NCI-H1105 treated with DMSO at 0.1 percent for 48 hours (cell line): ENCODE measurements at places on chromosomes 16 and 17.
A peak's percentile ranks its signal among the peaks of the same experiment; 100 is the strongest.

- peak; percentile 40 for DNase-seq
Measured at GRCh38 chr16:17773698-17774101, 302.9 kb upstream of the XYLT1 start.

- DNase-seq, result peak; percentile 60
Measured at GRCh38 chr17:65022751-65023700, 33.5 kb downstream of the GNA13 start.

- DNase-seq, result no peak
Measured at GRCh38 chr17:16068323-16068722, 68.7 kb downstream of the TTC19 start.

DNA sequence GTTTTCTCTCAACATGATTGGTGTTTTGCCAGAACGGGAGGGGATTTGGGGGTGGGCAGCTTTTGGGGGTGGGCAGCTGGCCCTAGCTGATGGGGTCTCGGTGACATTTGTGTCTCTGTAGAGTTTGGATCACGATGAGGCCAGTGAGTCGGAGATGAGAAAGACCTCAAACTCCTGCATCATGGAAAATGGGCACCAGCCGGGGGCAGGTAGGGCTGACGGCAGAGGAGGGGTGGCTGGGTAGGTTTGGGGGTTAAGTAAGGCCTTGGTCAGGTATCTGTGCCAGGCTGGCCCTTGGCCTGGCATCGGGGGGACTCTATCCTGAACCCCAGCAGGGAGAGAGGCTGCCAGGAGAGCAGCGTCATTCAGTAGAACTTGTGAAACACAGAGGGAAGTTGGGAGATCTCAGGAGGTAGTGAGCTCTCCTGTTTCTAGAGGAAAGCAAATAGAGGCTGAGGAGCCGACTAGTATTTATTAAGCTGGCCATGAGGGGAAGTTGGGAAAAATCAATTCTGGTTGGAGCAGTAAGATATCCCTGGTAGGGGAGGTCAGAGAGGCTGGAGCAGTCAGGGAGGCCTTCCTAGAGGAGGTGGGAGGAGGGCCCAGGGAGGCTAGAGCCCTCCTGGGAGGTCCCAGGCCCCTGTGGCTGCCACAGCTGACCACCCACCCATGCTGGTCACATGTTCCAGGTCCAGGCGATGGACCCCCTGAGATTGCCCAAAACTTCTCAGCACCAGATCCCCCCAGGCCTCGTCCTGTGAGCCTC, 8.1 kb downstream of the SMTNL2 start:
- DNase-seq, result no peak

DNA sequence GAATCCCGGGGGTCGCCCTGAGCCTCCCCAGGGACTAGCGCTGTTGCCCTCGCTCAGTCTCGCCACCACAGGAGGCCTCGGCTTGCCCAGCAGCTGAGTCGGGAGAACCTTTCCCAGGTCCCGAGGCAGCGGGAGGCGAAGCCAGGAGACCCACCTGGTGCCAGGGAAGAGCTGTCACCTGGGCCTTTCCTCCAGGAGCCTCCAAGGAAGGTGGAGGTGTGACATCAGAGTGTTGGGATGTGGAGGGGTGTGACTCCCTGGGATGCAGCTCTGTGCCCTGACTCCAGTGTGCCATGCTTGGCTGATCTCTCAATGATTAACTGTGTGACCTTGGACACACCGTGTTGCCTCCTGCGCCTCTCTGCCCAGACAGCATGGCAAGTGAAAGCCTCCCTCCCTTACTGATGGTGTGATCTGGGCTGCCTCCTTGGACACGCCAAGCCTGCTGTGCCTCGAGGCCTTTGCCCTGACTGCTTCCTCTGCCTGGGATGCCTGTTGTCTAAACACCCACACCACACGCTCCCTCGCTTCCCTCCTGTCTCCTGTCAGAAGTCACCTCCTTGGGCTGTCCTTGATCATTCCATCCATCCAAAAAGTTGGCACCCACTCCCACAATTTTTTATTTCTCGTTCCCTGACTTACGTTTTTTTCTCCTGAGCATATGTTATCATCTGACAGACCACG, 88.0 kb downstream of the CMIP start:
- DNase-seq, result no peak

DNA sequence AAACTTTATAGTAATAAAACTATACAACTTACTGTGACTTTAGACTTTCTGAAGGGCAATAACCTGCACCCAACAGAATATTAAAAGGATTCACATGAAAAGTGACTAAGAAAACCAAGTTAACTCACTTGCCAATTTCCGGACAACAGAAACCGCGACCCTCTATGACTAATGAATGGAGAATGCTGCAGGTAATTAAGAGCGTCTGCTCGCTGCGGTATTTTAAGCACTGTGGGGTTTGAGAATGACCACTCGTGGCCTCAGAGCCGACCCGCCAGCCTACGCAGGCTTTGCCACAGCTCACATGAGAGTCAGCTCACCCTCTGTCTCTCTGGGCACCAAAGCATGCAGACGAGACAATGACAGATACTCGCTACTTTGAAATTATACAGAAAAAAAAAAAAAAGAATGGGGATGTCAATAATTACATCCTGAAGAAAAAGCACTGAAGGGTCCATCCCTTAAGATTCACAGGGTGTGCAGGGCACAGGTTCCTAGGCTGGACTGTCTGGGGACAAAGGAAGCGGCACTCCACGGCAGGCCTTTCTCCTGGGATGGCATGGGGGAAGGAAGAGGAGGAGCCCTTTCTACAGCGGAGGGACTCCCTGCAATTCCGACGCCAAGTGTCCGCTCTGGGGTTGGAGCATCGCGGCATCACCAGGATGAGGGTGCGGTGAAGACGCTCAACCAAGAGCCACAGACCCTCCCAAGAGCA, 35.0 kb downstream of the ZCCHC14 start:
- DNase-seq, result no peak

GRCh38 chr16:12286964-12287363, 310.4 kb downstream of the SNX29 start:
- DNase-seq, result no peak

DNA sequence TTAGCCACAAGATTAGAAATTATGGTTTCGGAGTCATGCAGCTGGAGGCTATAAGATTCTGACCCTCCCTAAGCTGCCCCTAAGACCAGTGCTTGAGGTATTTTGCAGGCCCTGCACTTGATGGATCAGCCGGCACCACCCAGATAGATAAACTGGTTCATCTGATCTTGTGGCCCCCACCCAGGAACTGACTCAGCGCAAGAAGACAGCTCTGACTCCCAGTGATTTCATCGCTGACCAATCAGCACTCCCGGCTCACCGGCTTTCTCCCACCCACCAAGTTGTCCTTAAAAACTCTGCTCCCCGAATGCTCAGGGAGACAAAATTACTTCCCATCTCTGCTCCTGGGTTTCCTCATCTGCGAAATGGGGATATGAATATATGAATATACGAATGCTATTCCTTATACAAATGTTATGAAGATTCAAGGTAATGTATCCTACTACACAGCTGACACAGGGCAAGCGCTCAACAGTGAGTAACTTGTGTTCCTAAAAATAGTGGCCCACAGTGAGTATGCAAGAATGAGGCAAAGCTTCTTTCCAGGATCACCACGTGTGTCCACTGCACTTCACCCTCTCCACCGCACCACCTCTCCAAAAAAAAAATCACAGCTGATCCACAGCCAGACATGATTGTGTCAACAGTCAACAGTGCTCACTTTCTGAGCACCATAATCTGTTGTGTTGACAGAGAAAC, 33.3 kb upstream of the C16orf82 start:
- no peak for DNase-seq

GRCh38 chr17:31296142-31296541, 897 bp downstream of the OMG start:
- DNase-seq, result no peak

DNA sequence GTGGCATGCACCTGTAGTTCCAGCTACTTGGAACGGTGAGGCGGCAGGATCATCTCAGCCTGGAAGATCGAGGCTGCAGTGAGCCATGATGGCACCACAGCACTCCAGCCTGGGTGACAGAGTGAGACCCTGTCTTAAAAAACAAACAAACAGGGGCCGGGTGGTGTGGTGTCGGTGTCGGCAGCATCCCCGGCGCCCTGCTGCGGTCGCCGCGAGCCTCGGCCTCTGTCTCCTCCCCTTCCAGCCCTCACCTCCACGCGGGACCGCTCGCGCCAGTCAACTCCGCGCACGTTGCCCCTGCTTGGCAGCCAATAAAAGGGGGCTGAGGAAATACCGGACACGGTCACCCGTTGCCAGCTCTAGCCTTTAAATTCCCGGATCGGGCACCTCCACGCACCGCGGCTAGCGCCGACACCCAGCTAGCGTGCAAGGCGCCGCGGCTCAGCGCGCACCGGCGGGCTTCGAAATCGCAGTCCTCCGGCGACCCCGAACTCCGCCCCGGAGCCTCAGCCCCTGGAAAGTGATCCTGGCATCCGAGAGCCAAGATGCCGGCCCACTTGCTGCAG, 204.7 kb downstream of the CDRT15L2 start:
- no peak for DNase-seq
